Activated T-cell treated with anti-CD3 and anti-CD28 coated beads, Interleukin-2, amount 50 U/mL, for 72 hours (primary cell): ENCODE measurements at places on chromosomes 12 and 14.

GRCh38 chr12:80068173-80068572, 31.2 kb upstream of the OTOGL start:
- H3K27ac ChIP-seq = no peak overlapping the region
- H3K4me1 ChIP-seq = no peaks in the 10 kb centered on the region
- H3K36me3 ChIP-seq = peaks cover 5% of the 10 kb centered on the region
- H3K27me3 ChIP-seq = no peaks in the 10 kb centered on the region

GRCh38 chr12:15589328-15590032, 199.7 kb downstream of the EPS8 start:
- no peak for DNase-seq
- H3K36me3 ChIP-seq = no peaks in the 10 kb centered on the region
- H3K27me3 ChIP-seq = no peaks in the 10 kb centered on the region
- H3K27ac ChIP-seq = no peak overlapping the region
- peak overlapping the region; percentile 81 for H3K4me3 ChIP-seq

GRCh38 chr12:54641089-54641488, 6.4 kb upstream of the LACRT start:
- no peak for DNase-seq
- no peak overlapping the region for H3K4me3 ChIP-seq
- H3K36me3 ChIP-seq = no peaks in the 10 kb centered on the region
- H3K4me1 ChIP-seq = no peaks in the 10 kb centered on the region
- peaks cover 22% of the 10 kb centered on the region for H3K27me3 ChIP-seq

- no peaks in the 10 kb centered on the region for H3K36me3 ChIP-seq
- H3K27ac ChIP-seq = no peak overlapping the region
- no peaks in the 10 kb centered on the region for H3K27me3 ChIP-seq
- no peak overlapping the region for H3K4me3 ChIP-seq
- H3K4me1 ChIP-seq = no peaks in the 10 kb centered on the region
- DNase-seq = peak; percentile 29
Observed at GRCh38 chr12:8860165-8860961, 37.9 kb downstream of the A2ML1 start.

DNA sequence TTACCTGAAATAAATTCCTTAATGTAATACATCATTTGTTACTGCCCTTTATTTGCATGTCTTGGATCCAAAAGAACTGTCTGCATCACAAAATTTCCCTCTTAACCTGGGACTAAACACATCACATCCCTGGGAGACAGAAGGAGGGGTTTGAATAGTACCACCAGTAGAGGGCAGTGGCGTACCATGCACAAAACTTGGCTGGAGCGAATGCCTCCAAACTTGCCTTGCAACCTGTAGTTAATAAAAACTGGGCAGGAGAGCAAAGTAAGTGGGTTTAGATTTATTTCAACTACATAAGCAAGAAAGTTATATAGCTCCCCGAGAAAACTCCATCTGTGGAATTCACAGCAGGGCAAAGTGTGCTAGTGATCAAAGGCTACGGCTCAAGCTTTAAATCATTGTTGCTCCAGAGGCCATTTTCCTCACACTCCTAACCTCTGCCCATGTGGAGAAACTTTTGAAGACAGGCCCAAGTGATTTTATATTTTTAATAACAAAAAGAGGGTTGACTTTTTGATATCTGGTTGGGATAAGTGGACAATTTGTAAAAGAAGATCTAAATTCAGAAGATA, 1176.7 kb upstream of the SEL1L start:
- DNase-seq = peak; percentile 44
- no peak overlapping the region for H3K4me3 ChIP-seq
- no peak overlapping the region for H3K27ac ChIP-seq
- H3K36me3 ChIP-seq = no peaks in the 10 kb centered on the region
- no peaks in the 10 kb centered on the region for H3K27me3 ChIP-seq

DNA sequence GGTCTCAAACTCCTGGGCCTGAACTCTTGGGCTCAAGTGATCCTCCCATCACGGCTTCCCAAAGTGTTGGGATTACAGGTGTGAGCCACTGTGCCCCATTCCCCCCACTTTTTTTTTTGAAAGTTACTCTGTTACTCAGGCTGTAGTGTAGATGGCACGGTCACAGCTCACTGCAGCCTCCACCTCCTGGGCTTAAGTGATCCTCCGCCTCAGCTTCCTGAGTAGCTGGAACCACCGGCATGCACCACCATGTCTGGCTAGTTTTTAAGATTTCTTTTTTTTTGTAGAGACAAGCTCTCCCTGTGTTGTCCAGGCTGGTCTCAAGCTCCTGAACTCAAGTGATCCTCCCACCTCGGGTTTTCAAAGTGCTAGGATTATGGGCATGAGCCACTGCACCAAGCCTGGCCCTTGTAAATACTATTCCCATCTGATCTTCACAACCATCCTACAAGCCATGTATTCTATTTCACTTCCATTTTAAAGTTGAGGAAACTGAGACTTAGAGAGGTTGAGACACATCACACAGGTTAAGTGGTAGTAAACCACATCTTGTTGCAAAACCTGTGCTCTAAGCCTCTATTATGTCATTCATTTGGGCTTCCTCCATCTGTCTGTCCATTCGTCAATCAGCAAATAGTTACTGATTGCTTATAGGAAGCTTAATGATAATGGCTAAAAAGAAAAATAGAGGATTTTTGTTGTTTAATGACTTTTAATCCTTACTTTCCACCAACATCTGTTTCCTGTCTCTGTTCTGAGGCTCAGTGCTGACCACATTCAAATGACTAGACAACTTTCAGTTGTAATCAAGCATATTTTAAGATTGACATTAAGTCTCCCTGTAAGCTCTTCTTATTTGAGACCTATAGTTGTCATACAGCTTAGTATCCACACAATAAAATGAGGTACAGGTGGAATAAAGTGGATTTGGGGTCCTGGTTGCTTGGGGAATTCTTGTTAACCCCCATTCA, 9.2 kb downstream of the ASCL4 start:
- peak overlapping the region; percentile 6 for H3K27ac ChIP-seq
- no peak for DNase-seq
- H3K36me3 ChIP-seq = no peaks in the 10 kb centered on the region
- H3K27me3 ChIP-seq = peaks cover 27% of the 10 kb centered on the region
- peaks cover 6% of the 10 kb centered on the region for H3K4me1 ChIP-seq
- H3K4me3 ChIP-seq = no peak overlapping the region

GRCh38 chr12:70351076-70351475, 15.0 kb upstream of the KCNMB4 start:
- no peak for DNase-seq
- H3K4me1 ChIP-seq = no peaks in the 10 kb centered on the region
- H3K27me3 ChIP-seq = no peaks in the 10 kb centered on the region
- peaks cover 17% of the 10 kb centered on the region for H3K36me3 ChIP-seq
- H3K27ac ChIP-seq = no peak overlapping the region
- no peak overlapping the region for H3K4me3 ChIP-seq

GRCh38 chr12:118237908-118238307, 102.0 kb downstream of the PEBP1 start:
- peaks cover 4% of the 10 kb centered on the region for H3K36me3 ChIP-seq
- H3K4me3 ChIP-seq = no peak overlapping the region
- H3K27ac ChIP-seq = peak overlapping the region; percentile 63
- H3K27me3 ChIP-seq = no peaks in the 10 kb centered on the region
- peaks cover 6% of the 10 kb centered on the region for H3K4me1 ChIP-seq
- DNase-seq = no peak

DNA sequence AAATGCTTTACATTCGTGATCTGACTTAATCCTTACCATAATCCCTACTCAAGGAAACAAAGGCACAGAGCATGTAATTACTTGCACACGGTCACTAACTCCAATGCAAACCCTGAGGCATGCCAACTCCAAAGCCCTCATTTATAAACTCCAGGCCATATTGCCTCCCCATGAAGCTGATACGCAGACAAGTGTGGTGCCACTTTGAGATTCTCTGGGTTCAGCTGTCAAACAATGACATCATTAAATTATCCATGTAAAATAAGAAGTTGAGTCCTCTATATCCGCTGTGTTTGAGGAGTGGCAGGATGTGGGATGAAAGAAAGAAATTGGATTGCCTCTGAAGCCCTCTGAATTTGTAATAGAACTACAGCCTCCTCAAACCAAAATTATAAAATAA, 62.8 kb downstream of the ANO4 start:
- no peaks in the 10 kb centered on the region for H3K4me1 ChIP-seq
- DNase-seq = no peak
- H3K27ac ChIP-seq = no peak overlapping the region
- no peak overlapping the region for H3K4me3 ChIP-seq

DNA sequence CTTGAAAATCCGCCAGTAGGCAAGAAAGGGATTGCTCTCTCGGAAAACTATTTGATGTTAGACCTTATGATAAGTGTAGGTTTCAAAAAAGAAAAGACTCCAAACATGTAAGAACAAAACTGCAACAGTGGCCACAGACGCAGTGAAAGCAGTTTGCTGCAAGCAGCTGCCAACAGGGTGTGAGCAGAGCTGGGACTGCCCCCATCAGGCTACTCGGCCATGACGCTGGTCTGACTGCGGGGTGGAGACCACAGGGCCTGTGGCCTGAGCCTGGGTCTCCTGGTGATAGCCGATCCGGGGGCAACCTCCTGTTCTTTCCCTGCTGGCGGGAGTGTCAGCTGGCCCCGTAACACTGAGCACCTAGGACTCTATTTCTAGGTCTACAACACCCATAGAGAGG, 63.2 kb downstream of the AMN start:
- no peak overlapping the region for H3K4me3 ChIP-seq
- H3K27ac ChIP-seq = no peak overlapping the region
- no peaks in the 10 kb centered on the region for H3K4me1 ChIP-seq

- H3K36me3 ChIP-seq = no peaks in the 10 kb centered on the region
- H3K27me3 ChIP-seq = no peaks in the 10 kb centered on the region
- DNase-seq = no peak
- no peak overlapping the region for H3K4me3 ChIP-seq
Observed at GRCh38 chr14:73342670-73343069, 105.4 kb downstream of the PAPLN start.

GRCh38 chr14:40762685-40763084, 844.0 kb upstream of the LRFN5 start:
- no peaks in the 10 kb centered on the region for H3K36me3 ChIP-seq
- H3K4me3 ChIP-seq = no peak overlapping the region
- no peaks in the 10 kb centered on the region for H3K27me3 ChIP-seq
- no peak for DNase-seq
- no peak overlapping the region for H3K27ac ChIP-seq
- no peaks in the 10 kb centered on the region for H3K4me1 ChIP-seq

- peaks cover 7% of the 10 kb centered on the region for H3K36me3 ChIP-seq
- H3K27ac ChIP-seq = no peak overlapping the region
- H3K4me3 ChIP-seq = no peak overlapping the region
- H3K4me1 ChIP-seq = peaks cover 5% of the 10 kb centered on the region
- no peaks in the 10 kb centered on the region for H3K27me3 ChIP-seq
- no peak for DNase-seq
Observed at GRCh38 chr12:89621521-89621920, 87.1 kb downstream of the ATP2B1 start.

- H3K36me3 ChIP-seq = no peaks in the 10 kb centered on the region
- peaks cover 41% of the 10 kb centered on the region for H3K4me1 ChIP-seq
- peaks cover 10% of the 10 kb centered on the region for H3K27me3 ChIP-seq
- no peak for DNase-seq
Observed at GRCh38 chr14:67622675-67623074, 3.0 kb downstream of the ARG2 start.

- DNase-seq = peak; percentile 78
- H3K27me3 ChIP-seq = peaks cover 58% of the 10 kb centered on the region
Observed at GRCh38 chr14:95314609-95315008, 5.1 kb downstream of the CLMN start.

GRCh38 chr14:28589792-28590191, 176.8 kb upstream of the FOXG1 start:
- no peaks in the 10 kb centered on the region for H3K27me3 ChIP-seq
- H3K27ac ChIP-seq = no peak overlapping the region
- DNase-seq = no peak
- no peak overlapping the region for H3K4me3 ChIP-seq
- H3K36me3 ChIP-seq = no peaks in the 10 kb centered on the region
- no peaks in the 10 kb centered on the region for H3K4me1 ChIP-seq

- no peak overlapping the region for H3K4me3 ChIP-seq
- H3K27ac ChIP-seq = no peak overlapping the region
Observed at GRCh38 chr14:36666416-36667206, 5.0 kb downstream of the PAX9 start.

- no peaks in the 10 kb centered on the region for H3K36me3 ChIP-seq
- no peaks in the 10 kb centered on the region for H3K27me3 ChIP-seq
- peaks cover 6% of the 10 kb centered on the region for H3K4me1 ChIP-seq
- H3K27ac ChIP-seq = no peak overlapping the region
Observed at GRCh38 chr12:50961708-50962107, 9.4 kb downstream of the HIGD1C start.

DNA sequence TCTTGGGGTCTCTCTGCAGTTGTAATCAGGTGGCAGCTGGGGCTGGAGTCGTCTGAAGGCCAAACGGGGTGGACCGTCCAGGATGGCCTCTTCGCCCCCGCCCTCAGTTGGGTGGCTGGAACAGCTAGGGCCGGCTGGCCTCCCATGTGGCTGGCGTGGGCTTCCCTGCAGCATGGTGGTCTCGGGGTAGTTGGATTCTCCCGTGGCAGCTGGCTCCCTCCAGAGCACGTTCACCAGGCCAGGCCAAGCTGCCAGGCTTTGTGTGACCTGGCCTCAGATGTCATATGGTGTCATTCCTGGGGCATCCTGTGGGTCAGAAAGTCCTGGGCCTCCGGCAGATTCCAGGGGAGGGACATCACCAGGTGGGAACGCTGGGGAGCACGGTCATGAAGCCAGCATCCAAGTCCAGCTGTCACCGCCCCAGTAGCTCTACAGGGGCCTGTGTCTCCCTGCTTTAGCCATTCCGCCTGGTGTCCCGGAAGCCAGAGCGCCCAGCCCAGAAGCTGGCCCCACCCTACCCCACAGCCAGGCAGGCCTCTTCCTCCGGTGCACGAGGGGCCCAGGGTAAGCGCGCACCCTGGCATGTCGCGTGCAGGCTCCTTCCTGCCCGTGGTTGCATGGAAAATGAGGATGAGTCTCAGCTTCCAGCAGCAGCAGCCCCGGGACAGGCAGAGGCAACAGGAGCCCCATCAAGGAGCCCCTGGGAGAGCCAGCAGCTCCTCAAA, 1.3 kb upstream of the NUDT14 start:
- H3K27ac ChIP-seq = no peak overlapping the region
- no peaks in the 10 kb centered on the region for H3K4me1 ChIP-seq
- no peaks in the 10 kb centered on the region for H3K36me3 ChIP-seq
